ENCODE measurements at places on chromosomes 2 and 18.

DNA sequence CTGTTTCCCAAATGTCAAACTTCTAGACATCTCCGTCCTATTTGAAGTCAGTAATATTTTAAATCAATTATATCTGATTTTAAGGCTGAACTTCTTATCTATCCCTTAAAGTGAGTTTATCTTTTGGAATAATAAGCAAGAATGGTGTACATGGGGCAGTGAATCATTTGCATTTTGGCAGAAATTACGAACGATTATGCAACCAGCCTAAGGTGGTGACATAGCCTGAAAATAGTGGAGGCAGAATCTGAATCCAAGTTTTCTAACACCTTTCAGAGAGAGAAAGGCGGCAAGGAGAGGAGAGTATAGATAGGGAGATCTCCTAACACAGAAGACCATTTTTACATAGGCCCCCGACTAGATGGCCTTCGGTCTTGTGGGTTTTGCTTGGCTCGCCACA lies 10.7 kb downstream of the ZBTB14 start:
- DNase-seq, result no peak

- no peak for DNase-seq
Observed at GRCh38 chr18:35049111-35050027, 8.2 kb downstream of the MAPRE2 start.

- DNase-seq, result no peak
Observed at GRCh38 chr2:79191816-79192215, 32.3 kb upstream of the REG3A start.

- no peak for DNase-seq
Observed at GRCh38 chr2:162000431-162000830, 73.6 kb downstream of the DPP4 start.

- no peak for DNase-seq
Observed at GRCh38 chr18:63980896-63981460, 11.1 kb downstream of the SERPINB8 start.

DNA sequence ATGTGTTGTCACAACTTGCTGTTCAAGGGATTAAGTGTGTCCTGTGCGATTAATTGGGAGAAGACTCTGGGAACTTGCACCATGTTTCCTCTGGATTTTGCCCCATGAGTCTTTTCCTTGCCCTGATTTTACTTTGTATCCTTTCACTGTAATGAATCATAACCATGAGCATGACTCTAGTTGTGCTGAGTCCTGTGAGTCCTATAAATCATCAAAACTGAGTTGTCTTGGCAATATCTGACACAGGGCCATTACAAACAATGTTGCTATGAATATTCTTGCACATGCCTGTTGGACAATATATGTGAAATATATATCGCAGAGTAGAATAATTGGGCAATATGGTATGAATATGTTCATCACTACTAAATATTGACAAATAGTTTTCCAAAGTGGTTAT lies 56.5 kb upstream of the COL5A2 start:
- no peak for DNase-seq

- DNase-seq, result no peak
Observed at GRCh38 chr2:46964835-46965560, 49.4 kb upstream of the MCFD2 start.

DNA sequence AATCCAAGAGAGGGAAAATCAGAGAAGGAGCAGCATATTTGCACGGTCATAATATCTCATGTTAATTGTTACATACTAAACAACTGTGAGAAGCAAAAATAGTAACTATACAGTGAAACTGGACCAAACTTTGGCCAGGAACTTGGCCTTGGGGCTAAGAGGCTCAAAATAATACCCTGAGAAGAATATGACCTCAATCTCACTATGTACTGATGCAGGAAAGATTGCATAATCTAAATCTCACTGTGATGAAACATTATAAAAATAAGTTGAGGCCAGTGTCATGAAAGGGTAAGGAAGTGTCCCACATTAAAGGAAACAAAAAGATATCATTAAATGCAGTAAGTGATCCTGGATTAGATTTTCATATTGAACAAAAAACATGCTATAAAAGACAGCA lies 36.5 kb downstream of the ZRANB3 start:
- DNase-seq, result no peak
